Activated CD4-positive, alpha-beta T cell treated with anti-CD3 and anti-CD28 coated beads for 48 hours (primary cell): ENCODE measurements at places on chromosomes 6 and 20.

GRCh38 chr20:63854766-63855362 is 6.4 kb upstream of the ABHD16B start:
- DNase-seq, result no peak

GRCh38 chr20:3532089-3532615 is 61.3 kb downstream of the ATRN start:
- no peak for DNase-seq

- DNase-seq, result peak; percentile 93
These were observed at the start of gene ANKS1A for GRCh38 chr6:34888874-34889555. TSS of gene ANKS1A (plus strand) at chr6:34889255. CDS start at chr6:34889403, 148 bp downstream.

DNA sequence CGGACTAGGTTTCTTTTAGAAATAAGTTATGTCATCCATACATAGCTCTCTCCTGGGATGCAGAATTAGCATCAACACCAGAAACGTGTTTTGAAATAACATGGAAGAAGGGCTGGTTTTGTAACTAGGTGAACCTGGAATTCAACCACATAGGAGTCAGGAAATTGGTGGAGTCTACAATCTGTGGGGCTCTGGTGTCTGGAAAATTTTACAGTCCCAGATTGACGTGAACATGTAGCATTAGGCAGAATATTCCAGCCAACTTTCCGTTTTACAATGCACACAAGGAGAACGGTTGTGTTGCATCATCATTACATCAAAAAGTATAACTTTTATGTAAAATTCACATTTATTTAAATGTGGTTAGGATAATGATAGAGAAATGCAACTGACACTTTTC is 1.9 kb downstream of the KCNQ5 start:
- no peak for DNase-seq

DNA sequence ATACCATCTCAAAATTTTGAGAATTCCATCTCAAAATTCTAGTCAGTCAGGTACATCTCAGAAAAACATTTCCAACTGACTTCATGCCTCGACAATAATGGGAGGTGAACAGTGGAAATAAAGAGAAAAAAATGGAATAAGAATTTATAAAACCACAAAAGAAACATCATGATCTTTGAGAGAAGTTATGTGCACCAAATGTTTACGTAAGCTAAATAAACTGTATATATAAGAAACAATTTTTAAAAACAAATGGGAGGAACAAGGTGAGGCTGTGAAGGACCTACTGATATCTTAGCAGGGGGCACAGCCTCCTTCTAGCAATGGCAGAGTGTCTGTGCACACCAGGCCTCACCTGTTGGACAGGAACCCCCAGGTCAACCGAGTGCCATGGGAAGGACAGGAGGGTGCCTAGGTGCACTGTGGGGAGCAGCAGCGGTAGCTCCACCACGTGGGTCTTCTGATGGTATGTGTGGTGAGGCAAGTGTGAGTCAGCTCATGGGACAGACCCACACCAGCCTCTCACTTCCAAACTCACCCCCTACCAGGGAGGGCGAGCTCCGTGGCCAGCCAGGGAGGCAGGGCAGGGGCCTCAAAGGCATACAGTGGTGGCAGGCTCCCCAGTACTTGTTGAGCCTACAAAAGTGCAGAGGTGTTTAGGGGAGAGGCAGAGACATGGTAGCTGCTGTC is 23.2 kb downstream of the DIDO1 start:
- peak; percentile 22 for DNase-seq

- no peak for DNase-seq
These were observed 24.1 kb upstream of the EPB41L1 start for GRCh38 chr20:36130390-36130789.

GRCh38 chr6:152273002-152273401 is 364.2 kb downstream of the SYNE1 start:
- DNase-seq, result no peak

DNA sequence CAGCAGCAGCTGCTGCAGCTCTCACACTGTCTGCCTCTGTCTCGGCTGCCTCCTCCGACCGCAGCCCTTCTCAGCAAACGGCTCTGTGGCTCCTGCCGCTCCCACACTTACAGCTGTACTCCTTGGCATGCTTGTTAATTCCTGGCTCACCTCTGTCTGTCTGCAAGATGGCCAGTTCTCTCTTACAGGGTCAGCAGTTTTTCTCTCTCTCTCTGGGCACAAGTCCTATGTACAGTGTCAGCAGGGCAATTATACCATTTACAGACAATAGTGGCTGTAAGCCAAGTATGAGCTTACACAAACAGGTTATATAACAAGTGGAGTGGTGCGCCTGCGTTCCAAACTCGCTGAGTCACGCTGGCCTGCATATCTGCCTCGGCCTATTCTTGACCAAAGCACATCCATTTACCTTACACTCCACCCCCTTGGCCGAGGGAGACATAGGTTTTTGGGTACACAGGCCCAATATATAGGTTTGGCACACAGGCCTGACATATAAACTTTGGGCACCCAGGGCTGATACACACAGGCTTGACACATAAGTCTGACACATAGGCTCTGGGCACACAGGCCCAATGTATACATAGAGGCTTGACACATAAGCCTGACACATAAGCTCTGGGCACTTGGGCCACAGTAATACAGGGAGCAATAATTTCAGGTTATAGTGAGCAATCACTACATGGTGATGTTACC is 4.4 kb downstream of the ZKSCAN3 start:
- DNase-seq, result no peak

DNA sequence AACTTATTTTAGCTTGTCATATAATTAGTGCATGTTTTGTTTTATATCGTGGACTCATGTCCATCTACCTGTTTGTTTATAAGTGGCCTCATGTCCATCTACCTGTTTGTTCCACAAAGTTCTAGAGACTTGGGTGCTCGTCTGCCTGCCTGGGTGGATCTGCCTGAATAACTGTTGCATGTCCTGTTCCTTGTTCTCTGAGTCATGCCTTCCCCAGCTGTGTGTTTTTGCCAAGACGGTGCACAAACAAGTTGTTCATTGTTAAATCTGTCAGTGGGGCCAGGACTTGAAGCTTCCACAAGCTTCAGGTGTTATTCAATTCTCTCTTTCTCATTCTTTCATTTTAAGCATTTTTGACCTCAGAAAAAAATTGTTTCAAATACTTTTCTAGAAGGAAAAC is 358.0 kb upstream of the CITED2 start:
- no peak for DNase-seq

DNA sequence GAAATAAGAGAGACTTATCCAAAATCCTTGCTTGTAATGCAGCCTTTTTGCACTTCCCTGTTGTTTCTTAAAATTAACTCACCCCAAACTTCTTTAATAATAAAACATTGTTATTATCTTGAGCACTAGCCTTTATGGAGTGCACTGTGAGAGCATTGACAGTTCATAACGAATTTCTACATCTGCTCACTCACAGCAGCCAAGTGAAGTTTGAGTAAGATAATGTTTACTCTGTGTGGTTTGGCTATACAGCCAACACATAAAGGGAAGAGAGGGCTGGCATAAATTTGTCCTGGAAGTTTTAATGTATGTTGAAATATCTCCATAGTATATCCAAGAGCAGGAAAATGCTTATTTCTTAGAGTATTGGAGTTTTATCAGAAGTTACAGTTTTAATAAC is 227.9 kb downstream of the FRK start:
- no peak for DNase-seq

GRCh38 chr6:43833223-43833995 is 63.4 kb downstream of the VEGFA start:
- no peak for DNase-seq

DNA sequence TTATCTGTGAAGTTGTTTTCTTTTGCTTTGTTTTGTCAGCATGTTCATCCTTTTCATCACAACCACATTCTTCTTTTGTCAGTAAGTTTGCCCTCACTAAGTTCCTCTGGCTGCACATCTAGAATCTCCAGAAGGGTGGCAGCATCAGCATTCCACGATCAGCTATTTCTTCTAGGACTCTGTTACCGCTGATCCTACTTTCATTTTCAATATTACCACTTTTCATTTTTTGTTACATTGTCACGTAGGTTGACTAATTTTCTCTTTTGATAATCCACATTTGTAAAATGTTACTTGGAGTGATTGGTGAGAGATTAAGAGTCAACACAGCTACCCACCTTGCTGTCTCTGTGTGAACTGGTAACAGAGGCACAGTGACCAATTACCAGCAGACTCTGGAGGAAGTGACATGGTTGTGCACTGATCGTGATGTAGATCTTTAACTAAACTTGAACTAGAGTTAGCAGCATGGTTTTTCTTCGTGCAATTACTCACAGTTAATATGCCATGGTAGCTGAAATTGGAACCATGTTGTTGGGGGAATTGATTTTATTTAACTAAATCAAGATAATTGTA is 307.9 kb upstream of the SLC35B3 start:
- DNase-seq, result no peak

- no peak for DNase-seq
These were observed 8.9 kb upstream of the ERVFRD-1 start for GRCh38 chr6:11120271-11121005.

DNA sequence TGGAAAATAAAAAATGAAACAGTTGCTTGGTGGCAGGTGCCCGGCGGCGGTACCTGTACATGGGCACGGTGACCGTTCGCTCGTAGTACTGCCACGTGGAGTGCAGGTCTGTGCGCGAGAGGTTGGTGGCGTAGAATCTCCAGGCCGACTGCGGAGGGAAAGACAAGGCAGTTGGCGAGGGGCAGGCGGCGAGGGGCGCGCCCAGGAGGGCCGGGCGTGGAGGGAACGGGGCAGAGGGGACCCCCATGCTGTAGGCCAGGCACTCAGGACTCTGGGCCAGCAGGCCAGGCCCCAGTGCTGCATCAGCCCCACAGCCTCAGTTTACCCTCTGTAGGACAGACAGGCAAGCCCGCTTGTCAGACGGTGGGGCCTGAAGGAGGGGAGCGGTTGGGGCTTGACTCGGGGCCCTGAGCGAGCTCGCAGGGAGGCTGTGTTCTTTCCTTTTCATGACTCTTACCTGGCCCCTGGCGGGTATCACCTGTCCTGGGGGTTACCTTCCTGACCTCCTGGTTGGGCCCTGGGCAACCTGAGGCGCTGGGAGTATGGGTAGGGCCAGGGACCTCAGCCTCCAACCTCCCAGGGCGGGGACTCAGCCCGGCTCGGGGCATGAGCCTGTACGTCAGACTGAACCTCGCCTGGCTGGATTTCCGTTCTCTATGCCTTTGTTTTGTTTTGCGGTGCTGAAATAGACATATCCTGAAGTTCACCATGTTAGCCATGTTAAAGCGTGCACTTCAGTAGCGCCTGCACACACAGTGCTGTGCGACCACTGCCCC is 38.5 kb downstream of the KCNQ2 start:
- no peak for DNase-seq

DNA sequence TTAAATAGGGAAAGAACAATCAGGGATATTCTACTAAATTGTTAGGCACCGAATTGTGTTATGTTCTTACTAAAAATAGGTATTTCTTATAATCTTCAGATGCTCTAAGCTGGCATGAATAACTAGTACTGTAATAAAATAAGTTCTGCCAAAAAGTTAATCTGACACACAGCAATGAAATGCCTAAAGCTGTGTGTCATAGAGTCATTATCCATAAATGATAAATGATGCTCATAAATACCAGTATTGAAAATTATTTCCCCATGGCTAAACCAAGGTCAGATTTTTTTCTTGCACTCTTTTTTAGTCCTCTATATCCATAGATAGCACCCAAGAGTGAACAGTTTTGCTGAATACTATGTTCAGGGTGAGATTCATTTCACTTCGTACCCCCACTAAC is 11.7 kb upstream of the PRIM2 start:
- no peak for DNase-seq

- DNase-seq, result peak; percentile 46
These were observed 40.5 kb downstream of the HLA-F start for GRCh38 chr6:29763491-29764289.

DNA sequence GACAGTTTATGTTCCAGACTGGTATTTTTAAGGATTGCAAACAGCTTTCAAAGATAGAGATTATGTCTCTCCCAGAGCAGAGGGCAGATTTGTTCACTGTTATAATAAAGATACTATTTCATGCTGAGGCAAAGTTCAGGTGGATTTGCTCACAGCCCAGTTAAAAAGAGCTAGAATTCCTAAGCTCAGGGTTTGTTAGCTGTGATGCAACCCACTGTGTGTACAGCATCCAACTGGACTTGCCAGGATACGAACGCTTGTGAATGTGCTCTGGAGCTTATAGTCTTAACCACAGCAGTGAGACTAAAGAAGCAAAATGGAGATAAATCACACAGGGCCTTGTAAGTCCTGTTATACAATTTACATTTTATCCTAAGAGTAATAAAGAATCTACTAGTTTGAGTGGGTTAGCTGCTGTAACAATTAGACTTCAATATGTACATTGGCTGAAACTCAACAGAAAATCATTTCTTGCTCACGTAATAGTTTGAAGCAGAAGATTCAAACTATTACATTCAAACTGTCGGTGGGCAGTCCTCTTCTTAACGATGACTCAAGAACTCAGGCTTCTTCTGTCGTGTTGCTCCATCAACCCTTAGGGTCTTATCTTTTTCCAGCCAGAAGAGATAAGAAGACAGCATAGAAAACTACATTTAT is 204.0 kb upstream of the PLN start:
- no peak for DNase-seq

DNA sequence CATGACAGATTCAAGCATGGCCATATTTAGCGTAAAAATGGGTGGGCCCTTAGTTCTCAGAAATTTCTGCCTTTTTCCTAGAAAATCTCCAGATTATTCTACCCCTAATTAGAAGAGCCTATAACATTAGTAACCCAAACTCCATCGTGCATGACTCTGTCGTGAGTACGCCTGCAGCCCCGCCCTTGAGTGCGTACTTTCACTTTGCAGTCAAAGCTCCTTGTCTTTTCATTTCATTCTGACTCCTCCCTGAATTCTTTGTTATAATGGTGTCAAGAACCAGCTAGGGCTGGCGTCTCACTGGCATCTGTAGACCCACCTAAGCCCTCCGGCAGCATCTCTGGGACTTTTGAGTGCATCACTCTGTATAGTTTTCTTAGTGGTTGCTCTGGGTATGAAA is 61.7 kb upstream of the NOX3 start:
- DNase-seq, result no peak
